HS-5 (cell line): ENCODE measurements at places on chromosomes 1 and 21.

- no peak for DNase-seq
These were observed 60.0 kb downstream of the PIK3CD start for GRCh38 chr1:9711466-9712020.

- DNase-seq, result no peak
These were observed 9.6 kb downstream of the TENT5C start for GRCh38 chr1:117615474-117615873.

- DNase-seq, result no peak
These were observed 598.8 kb downstream of the PLPP3 start for GRCh38 chr1:55980582-55980981.

GRCh38 chr21:29696937-29697336, 242.9 kb downstream of the GRIK1 start:
- no peak for DNase-seq

- DNase-seq, result no peak
These were observed 304.3 kb upstream of the PLD5 start for GRCh38 chr1:242828828-242829227.

DNA sequence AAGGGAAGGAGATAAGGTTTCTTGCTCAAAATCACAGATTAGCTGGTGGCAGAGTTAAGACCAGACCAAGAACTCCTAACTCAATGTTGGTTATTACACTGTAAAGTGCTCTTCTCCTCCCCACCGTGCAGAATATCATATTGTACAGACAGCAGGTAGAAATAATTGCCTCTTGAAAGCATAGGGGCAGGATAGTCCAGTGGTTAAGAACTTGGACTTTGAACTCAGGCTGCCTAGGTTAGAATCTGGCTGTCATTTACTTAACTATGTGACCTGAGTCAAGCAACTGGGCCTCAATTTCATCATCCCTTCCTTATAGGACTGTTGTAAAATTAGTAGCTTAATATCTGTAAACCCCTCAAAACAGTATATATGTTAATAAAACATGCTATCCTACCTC, 114.9 kb upstream of the HIVEP3 start:
- no peak for DNase-seq

- DNase-seq, result no peak
These were observed 298.6 kb upstream of the AJAP1 start for GRCh38 chr1:4355839-4356238.

DNA sequence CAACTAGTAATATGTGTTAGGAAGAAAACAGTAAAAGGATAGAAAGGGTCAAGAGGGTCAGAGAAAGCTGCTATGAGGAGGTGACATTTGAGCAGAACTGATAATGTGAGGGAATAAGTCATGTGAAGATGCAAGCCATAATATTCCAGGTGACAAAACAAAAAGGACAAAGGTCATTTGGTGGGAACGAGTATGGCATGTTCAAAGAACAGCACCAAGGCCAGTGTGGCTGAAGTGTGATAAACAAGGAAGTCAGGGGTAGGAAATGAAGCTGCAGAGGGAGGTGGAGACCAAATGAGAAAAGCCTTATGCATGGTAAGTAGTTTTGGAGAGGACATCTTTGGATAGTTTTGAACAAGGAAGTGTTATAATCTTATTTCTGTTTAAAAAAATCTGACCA, 46.7 kb downstream of the LPGAT1 start:
- no peak for DNase-seq

DNA sequence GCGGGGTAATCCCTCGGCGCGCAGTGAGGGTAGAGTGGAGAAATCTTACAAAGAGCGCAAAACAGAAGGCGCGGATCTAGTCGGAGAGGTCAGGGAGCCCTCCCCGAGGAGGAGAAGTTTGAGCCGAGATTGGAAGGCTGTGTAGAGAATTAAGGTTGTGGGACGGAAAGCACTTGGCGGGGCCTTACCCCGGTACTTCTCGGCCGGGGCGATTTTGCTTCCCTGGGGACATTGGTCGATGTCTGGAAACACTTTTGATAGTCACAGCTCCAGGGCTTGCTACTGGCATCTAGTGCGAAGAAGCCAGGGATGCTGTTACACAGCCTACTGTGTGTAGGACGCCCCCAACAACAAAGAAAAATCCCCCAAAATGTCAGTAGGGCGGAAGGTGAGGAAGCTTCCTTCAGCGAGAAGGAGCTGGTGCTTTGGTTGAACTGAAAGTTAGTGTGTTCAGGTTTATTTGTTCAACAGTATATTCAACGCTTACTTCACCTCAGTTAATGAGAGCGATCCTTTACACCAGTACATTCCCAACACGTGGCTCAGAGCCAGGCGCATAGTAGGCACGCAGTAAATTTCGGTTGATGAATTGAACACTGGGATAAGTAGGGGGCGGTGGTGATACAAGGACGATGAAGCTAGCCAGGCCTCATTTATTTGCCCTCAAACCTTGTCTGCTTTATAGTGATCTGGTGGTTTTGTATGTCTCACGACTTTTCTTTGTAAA, 807 bp downstream of the CEP85 start:
- DNase-seq, result peak; percentile 6

GRCh38 chr1:83617883-83618282, 381.0 kb downstream of the TTLL7 start:
- no peak for DNase-seq

DNA sequence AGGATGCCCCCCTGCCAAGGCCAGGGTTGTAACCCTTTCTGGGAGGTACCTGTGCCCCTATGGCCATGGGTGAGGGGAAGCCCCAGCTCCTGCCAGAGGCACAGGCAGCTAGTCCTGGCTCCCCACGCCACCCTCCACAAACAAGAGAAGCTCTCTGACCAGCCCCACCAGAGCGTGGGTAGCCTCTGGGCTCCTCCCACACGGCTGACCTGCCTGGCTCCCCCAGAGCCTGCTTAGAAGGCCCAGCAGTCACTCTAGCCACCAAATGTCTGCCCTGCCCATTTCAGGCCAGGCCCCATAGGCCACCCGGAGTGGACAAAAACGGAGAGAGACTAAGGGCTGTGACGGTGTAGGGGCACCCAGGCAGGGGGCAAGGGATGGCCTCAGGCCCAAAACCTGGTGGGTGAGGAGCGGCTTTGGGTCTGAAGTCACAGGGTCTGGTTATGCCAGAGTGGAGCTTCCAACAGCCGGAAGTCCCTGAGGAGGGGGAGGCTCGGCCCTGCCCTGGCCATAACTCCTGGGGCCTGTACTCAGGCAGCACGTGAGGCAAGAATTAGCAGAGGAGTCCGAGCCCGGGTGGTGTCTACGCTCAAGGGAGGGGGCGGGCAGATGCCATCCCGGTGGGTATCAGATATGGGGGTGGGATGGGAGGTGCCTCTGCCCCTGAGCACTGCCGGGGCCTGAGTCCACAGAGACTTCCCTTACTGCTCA, 155.4 kb downstream of the CASZ1 start:
- no peak for DNase-seq

GRCh38 chr1:207453710-207454045, 450 bp upstream of the CR2 start:
- DNase-seq, result no peak

DNA sequence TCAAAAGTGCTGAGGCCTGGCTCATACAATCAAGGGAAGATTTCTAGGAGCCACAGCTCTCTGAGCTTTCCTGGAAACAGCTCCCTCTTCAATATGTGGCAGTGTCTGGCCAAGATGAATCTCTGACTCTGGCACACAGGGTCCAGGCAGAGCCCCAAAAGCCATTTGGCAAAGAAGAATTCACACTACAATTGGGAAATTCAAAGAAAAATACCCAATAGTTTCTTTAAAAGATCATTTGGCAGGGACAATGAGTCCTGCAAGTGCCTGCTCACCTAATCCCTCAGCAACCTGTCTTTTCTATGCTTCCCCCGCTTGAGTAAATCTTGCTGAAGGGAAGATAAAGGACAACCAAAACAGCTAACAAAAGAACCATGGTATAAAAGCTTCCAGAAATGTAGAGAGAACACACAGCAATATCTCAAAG, 124.6 kb downstream of the TGFBR3 start:
- no peak for DNase-seq

- no peak for DNase-seq
These were observed 12.4 kb upstream of the BCAR3 start for GRCh38 chr1:93694039-93694438.

DNA sequence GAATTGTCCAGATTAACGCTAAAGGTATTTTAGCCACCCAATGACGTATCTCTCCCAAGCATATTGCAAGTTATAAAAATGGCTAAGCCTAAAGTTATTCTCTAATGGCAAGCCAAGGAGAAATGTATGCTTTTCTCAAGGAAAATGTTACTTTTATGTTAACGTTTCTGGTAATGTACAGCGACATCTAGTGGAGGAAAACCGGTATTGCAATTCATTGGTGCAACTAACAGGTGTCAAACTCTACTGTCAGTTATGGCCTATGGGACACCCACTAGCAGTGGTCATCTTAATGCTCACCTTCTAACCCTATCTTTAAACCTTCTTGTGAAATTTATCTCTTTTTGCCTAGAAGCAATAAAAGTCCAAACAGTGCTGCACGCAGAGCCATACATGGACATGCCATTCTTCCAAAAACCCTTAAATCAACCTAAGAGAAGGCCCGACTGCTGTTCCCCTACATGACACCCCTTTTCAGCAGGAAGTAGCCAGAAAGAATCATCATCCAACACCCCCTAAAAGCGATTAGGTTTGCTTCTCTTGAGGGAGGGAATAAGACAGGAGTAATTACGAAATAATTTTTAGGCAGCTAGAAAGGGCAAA, 68.7 kb upstream of the LRIF1 start:
- no peak for DNase-seq

GRCh38 chr21:41678924-41679318, 87.9 kb downstream of the RIPK4 start:
- DNase-seq, result peak; percentile 87

DNA sequence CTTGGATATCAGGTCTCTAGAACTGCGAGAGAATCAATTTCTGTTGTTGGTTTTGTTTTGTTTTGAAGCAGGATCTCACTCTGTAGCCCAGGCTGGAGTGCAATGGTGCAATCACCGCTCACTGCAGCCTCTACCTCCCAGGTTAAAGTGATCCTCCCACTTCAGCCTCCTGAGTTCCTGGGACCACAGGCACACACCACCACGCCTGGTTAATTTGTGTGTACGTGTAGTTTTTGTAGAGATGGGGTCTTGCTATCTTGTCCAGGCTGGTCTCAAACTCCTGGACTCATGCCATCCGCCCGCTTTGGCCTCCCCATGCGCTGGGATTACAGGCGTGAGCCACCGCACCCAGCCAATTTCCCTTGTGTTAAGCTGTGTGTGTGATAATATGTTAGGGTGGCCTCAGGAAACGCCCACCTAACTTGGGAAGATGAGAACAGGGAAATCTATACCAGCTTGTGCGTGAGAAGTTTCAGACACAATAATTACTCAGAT, 109.6 kb downstream of the SIK1 start:
- DNase-seq, result no peak

DNA sequence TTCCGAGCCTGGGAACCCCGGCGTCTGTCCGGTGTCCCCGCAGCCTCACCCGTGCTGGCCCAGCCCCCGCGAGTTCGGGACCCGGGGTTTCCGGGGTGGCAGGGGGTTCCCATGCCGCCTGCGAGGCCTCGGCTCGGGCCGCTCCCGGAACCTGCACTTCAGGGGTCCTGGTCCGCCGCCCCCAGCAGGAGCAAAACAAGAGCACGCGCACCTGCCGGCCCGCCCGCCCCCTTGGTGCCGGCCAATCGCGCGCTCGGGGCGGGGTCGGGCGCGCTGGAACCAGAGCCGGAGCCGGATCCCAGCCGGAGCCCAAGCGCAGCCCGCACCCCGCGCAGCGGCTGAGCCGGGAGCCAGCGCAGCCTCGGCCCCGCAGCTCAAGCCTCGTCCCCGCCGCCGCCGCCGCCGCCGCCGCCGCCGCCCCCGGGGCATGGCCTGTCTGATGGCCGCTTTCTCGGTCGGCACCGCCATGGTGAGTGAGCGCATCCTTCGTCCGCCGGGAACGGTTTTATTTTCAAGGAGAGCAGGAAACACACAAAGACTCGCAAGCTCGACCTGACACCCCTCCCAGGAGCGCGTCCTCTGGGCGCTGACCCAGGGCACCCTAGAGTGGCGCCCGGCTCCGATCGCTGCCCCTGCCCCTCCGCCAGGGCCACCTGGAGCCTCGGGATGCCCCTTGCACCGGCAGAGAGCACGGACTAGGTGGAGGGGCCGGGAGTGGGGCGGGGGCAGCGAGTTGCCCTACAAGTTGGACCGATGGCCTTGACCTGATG, at the start of gene ABCG1:
ABCG1 (plus strand) TSS at position 305 of the 770 bp plus-strand sequence; CDS start at position 428, 123 bp downstream.
- DNase-seq, result no peak

GRCh38 chr1:61202854-61203598, 120.7 kb downstream of the NFIA start:
- no peak for DNase-seq
